SK-MEL-5 (cell line): ENCODE measurements at places on chromosomes 11 and 22.

GRCh38 chr11:70314730-70315129 is 44.2 kb downstream of the PPFIA1 start:
- peak; percentile 85 for DNase-seq

GRCh38 chr11:64571050-64571409 is 20.0 kb upstream of the SLC22A12 start:
- DNase-seq: no peak

DNA sequence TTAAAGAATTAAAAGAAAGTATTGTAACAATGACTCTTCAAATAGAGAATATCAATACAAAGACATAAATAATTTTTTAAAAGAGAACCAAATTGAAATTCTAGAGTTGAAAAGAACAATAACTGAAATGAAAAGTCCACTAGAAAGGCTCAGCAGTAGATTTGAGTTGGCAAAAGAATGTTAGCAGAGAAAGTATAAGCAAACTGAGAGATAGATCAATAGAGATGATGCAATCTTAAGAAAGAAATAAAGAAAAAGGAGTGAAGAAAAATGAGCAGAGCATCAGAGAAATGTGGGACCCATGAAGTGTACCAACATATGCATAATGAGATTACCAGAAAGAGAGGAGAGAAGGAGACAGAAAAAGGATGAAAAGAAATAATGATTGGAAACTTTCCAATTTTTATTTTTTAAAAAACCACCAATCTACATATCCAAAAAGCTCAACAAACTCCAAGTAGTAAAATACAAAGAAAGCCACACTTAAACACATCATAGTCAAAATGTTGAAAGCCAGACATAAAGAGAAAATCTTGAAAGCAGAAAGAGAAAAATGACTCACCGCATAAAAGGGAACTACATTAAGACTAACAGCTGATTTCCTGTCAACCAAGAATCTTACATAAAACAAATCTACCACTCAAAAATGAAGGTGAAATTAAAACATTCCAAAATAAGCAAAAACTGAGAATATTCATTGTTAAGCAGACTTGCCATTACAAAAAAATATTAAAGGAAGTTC is 20.9 kb downstream of the NCF4 start:
- DNase-seq: no peak

DNA sequence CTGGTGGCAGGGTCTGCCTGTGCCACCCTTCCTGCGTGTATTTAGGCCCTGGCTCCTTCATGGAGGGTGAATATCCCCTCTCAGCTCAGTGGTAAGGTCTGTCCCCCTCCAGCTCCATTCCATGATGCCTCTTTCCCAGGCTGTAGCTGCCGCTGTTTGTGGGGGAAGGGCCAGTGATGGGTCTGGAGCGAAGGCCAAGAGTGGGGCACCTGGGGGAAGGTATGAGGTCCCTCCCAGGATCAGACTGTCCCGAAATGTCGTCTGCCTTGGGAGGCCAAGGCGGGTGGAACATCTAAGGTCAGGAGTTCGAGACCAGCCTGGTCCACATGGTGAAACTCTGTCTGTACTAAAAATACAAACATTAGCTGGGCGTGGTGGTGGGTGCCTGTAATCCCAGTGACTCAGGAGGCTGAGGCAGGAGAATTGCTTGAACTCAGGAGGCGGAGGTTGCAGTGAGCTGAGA is 1.1 kb downstream of the CD151 start:
- DNase-seq: no peak

DNA sequence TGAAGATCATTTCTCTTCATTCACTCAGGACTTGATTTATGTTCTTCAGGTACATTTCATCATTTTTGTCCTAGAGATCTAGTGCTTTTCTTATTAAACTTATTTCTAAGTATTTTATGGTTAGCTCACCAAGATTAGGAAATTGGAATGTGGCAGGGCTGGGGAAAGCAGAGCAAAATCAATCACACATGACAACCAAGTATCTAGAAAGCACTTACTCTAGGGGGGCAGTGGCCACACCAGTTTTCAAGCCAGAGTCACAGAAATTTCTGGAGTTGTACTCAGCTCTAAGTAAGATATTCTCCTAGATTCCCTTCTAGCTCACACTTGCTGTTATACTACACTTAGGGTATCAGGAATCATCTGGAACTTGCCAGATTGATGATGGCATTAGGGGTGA is 33.3 kb upstream of the MYEOV start:
- DNase-seq: no peak

DNA sequence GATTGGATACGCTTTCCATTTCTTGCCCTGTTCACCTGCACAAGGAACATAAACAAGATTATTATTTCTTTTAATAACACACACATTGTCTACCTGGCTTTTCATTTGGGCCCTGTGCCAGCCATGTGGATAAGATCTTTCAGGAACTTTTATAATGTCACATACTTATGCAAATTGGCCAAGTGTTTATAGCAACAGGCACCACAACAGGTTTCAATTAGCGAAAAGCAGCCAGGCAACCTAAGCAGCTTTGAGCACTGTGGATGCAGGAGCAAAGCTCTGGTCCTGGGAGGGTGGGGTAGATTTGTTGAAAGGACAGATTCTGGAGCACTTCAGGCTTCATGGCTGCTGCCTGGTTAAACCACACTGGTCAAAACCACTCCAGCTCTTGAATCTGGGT is 217.4 kb downstream of the BARX2 start:
- no peak for DNase-seq

GRCh38 chr11:10326012-10326964 is 21.4 kb downstream of the ADM start:
- no peak for DNase-seq

- no peak for DNase-seq
These were observed 67.6 kb upstream of the BID start for GRCh38 chr22:17841836-17842235.

DNA sequence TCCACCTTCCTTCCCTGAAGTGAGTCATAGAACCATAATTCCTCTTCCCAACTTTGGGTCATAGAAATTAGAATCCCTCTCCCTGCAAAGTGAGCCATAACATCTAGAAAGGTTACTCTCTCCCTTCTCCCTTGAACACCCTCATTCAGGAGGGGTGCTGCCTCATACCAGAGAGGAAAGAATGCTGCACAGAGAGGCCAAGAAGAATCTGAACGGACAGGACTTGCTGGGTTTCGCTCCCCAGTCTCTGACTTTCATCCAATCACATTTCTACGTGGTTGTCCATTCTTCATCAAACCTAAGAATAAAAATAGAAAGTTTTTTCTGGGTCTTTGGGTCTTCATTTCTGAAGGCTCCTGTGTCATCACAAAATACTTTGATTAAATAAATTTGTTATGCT is 31.0 kb upstream of the BIRC3 start:
- DNase-seq: no peak

GRCh38 chr11:36672815-36673450 is 74.9 kb upstream of the RAG2 start:
- peak; percentile 73 for DNase-seq

DNA sequence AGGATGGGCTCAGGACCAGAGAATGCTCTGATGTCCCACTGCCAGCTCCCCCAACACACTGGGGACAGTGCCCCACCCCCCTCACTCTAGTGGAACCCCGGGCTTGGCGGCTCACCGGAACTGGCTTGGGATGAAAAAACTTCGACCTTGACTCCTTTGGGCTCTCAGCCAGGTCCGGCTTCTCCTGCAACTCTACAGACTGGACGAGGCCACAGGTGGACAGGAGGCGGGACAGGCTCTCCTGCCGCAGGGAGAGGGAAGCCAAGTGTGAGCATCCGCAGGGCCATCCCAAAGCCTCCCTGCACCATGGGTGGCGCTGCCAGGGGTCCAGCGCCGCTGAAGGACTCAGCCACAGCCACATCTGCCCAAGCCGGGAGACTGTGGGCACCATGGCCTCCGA is 3.7 kb downstream of the RRP7A start:
- DNase-seq: no peak

- DNase-seq: peak; percentile 80
These were observed 109.3 kb downstream of the GGTLC2 start for GRCh38 chr22:22753526-22754267.

DNA sequence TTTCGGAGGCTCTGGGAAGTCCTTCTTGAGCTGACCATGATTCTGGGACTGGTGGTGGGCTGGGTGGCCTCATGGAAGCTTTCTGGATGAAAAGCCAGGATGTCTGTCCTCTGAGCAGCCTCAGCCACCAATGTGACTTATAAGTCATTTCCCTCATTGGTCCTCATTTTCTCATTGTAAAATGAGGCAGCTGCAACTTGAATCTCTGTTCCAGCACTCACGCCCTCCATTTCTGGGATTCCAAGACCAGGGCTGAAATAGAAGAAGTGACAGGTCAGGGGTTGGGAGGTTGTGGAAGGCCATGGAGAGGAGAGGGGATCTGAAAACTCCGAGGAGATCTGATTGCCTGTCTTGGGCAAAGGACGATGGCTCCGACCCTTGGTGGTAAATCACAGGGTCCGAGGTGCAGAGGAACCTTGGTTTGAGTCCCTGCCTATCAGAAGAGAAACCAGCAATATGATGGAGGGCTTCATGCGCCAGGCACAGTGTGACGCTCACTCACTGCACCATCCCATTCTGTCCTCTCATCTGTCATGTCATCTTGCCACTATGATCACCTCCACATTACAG is 38.3 kb downstream of the TSPAN18 start:
- DNase-seq: no peak

GRCh38 chr11:30228323-30228884 is 2.4 kb upstream of the FSHB start:
- DNase-seq: no peak

DNA sequence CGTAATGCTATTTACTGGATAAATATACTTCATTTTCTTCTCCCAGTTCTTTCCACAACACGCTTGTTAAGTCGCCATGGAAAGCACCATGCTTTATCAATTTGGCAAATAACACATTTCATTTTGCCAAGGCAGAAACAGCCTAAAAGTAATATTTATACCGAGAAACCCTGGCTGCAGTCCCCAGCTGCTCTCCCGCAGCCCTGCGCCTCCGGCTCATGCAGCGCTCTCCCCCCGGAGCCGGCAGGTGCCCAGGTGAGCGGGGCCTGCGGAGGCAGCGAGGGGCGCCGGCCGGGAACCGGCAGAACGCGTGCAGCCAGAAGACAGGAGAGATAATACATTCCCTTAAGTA is 681 bp upstream of the ARHGEF12 start:
- no peak for DNase-seq

GRCh38 chr11:127965939-127966668 is 621.3 kb downstream of the ETS1 start:
- DNase-seq: no peak

DNA sequence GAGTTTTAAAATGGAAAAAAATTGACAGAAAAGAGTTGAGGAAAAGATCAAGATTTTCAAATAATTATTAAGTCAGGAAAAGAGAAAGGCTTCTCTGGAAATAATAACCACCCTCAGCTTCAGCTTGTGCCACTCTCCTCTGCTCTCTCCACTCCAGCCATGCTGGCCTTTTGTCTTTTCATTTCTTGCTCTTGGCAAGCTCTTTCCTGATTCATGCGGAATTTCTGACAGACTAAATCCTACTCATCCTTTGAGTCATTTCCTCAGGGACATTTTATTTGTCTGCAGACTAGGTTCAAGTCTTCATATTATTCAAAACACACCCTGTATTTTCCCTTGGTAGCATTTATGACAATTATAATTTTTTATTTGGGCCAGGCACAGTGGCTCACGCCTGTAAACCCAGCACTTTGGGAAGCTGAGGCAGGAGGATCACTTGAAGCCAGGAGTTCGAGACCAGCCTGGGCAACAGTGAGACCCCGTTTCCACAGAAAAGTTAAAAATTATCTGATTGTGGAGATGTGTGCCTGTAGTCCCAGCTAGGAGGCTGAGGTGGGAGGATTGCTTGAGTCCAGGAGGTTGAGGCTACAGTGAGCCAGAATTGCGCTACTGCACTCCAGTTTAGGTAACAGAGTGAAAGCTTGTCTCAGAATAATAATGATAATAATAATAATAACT is 7.8 kb upstream of the P4HA3 start:
- peak; percentile 41 for DNase-seq

DNA sequence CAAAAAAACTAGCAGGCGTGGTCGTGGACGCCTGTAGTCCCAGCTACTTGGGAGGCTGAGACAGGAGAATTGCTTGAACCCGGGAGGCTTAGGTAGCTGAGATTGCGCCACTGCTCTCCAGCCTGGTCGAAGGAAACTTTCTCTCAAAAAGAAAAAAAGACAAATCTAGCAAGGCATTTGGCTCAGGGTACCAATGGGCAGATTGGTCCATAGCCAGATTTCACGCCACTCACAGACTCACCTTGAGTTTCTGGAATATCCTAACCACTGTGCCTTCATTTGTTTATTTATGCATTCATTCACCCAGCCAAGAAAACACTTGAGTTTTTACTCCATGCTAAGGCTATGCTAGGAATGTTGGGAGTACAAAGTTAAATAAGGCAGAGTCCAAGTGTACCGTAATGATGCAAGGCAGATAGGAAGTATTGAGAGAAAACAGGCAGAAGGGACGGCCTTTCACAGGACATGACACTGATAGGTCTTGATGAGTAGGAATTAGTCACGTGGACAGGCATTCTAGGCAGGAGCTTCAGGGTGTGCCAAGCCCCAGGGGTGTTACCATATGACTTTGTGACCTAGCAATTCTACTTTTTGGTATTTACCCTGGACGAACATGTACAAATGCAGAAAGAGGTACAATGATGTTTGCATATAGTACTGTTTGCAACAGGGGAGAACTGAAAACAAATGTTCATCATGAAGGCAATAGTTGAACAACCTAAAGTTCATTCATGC is 3.0 kb upstream of the PACSIN3 start:
- DNase-seq: peak; percentile 27

- DNase-seq: no peak
These were observed 806 bp upstream of the SMDT1 start for GRCh38 chr22:42078469-42079318.

DNA sequence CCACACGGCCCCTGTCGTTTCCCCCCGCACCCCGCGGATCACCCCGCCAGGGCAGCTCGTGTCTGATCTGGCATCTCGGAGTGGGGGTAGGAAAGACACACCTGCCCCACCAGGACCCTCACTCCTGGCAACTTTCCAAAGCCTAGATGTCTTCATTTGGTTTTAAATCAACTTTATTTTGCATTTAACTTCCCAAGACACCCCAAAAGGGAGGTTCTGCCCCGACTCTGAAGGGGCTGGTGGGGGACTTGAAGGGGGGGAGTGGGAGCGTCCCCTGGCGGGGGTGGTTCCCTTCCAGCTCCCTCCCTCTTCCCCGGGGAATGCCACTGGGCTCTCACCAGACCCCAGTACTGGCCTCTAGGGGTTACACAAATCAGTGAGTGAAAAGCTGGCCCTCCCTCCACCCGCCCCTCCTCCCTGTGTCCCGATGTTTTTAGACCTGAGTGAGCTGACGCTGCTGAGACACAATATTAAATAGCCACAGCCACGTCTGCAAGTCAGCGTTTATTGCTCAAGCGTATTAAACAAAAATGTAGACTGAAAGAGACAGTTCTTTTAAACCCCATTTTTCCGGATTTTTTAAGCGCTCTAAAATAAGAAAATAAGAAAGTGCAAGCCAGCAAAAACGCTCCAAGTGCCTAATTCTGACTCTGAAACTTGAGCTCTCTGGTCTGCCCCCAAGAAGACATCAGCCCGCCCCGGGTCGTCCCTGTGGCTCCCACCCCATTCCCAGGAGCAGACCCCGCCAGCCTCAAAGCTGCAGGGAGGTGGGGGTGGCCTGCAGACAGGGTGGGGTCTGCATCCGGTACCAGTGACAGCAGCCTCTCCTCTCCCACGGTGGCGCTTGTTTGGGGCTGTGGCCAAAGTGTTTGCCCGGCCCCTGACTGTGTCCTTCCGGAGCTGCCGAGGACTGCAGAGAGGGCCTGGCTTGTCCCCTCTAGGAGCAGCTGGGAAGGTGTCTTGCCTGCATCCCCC is 1.1 kb upstream of the TTLL8 start:
- DNase-seq: peak; percentile 23

GRCh38 chr11:19827399-19828135 is 114.9 kb downstream of the NAV2 start:
- no peak for DNase-seq
